ENCODE measurements at places on chromosomes 3 and 15.
A peak's percentile ranks its signal among the peaks of the same experiment; 100 is the strongest.

- no peak for DNase-seq
Measured at GRCh38 chr3:50484722-50485121, 18.7 kb downstream of the CACNA2D2 start.

GRCh38 chr3:183439515-183439914 is 11.1 kb upstream of the MCF2L2 start:
- DNase-seq = no peak

DNA sequence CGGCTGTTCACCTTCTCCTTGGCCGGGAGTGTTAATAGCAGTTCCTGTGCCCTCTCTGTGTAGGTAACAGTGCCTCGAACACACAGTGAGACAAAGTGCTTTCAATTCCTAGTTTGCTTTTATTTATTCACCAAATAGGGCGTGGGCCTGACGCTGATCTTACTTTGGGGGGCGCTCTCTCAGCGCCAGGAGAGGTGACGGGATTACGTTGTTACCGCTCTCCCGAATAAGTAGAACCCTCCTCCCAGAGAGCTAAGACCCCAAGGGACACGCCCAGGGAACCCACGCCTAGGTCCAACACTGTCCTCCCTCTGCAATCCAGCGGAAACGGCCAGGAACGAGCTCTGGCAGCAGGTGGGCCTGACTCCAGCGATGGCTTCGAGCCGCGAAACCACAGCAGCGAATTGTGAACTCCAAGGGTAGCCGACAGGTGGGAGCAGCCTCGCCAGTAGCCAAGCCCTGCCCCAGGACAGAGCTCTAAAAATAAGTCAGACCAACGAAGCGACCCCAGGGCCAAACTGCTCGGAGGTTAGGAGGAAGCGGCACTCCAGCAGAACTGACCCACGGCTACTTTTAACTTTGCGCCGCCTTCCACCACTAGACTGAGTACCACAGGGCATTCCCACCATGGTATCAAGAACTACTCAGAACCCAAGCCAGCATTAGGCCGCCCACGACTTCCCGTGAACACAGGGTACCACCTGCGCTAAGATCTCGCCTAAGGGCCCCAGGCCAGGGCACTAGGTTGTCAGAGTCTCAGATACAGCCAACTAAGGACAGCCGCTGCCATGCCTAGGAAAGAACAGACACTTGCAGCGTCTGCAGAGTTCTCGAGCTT is 1.6 kb upstream of the SIN3A start:
- peak; percentile 74 for DNase-seq

DNA sequence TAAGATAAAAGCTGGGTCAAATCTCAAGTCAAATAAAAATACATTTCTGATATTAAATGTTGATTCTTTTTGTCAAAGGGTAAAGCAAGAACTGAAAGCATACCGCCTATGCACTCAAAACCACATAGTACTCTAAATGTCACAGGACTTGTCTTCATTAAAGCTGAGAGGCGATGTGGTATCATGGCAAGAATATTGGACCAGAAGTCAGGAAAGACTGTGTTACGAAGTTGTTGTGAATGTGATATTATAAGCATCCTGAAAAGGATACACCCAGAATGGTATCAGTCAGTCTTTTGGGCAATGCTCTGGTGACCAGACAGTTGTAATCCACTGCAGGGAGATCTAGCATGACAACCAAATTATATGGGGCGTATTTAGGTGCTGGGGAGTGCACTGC is 33.8 kb downstream of the TIGIT start:
- DNase-seq = no peak

GRCh38 chr3:157122832-157123427 is 37.0 kb downstream of the CCNL1 start:
- DNase-seq = no peak

DNA sequence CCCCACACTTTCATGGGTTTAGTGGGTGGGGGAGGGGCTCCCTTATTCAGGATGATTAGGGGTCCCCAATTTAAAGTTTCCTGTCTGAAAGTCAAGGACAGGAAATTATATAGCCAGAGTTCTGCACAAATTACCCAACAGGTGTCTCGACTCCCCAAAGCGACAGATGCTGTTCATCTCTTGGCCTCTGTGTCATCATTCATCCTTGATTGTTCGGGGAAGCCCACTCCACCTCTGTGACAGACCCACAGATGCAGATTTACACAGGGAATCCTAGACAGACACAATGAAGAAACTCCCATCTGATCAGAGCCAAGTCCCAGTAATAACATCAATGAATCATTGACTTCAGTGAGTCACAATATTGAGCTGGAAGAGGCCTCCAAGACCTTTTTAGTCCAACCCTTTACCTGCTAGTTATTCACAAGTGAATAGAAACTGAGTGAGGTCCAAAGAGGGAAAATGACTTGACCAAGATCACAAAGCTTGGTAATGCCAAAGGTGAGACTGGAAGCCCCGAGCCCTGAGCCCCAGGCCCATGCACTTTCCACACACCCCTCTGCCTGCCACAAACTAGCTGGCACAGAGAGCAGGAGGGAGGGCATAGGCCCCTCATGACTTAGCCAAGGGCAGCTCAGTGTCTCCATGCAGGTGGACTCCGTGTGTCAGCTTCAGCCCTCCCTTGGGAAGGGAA is 7.9 kb upstream of the SRP14 start:
- DNase-seq = peak; percentile 74

GRCh38 chr15:93178371-93178770 is 89.4 kb upstream of the RGMA start:
- DNase-seq = no peak

DNA sequence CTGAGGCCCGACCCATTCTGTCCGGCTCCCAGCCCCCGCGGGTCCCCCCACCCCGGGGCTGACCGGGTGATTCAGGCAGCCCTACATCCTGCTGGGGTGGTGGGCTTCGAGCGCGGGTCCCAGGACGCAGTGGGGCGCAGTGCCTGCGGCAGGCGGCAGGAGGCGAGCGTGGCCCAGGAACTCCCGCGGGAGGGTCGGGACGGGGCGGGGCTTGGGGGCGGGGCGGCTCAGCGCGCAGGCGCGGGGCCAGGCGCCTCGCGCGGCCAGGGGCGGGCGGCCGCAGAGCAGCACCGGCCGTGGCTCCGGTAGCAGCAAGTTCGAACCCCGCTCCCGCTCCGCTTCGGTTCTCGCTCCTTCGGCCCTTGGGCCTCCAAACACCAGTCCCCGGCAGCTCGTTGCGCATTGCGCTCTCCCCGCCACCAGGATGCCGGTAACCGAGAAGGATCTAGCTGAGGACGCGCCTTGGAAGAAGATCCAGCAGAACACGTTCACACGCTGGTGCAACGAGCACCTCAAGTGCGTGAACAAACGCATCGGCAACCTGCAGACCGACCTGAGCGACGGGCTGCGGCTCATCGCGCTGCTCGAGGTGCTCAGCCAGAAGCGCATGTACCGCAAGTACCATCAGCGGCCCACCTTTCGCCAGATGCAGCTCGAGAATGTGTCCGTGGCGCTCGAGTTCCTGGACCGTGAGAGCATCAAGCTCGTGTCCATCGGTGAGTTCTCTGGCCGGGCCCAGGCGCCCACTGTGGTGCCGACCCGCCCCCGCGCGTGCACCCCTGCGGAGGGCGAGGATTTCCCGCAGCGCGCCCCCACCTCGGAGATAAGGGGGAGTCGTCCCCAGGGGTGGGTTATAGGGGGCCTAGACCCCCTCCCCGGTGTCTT is at the start of gene FLNB:
TSS of gene FLNB (plus strand) at position 282 of the 885 bp plus-strand sequence. CDS start at position 425, 143 bp downstream.
- DNase-seq = peak; percentile 81

DNA sequence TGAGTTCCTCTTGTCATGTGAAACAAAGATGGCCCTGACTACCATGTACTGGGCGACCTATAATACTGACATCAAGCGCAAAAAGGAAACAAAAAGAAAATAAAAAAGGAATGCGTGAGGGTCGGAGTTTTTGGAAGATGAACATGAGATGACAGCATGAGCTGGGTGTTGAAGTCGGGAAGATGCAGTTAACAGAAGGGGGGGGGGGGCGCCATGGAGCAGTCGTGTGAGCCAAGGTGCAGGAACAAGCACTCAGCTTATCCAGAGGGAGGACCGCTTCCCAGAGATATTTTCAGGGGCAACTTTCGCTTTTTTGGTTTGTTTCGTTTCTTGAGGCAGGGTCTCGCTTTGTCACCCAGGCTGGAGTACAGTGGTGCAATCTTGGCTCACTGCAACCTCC is 110.2 kb downstream of the RORA start:
- DNase-seq = no peak

- DNase-seq = no peak
Measured at GRCh38 chr3:52805270-52806039, 10.9 kb downstream of the ITIH3 start.

DNA sequence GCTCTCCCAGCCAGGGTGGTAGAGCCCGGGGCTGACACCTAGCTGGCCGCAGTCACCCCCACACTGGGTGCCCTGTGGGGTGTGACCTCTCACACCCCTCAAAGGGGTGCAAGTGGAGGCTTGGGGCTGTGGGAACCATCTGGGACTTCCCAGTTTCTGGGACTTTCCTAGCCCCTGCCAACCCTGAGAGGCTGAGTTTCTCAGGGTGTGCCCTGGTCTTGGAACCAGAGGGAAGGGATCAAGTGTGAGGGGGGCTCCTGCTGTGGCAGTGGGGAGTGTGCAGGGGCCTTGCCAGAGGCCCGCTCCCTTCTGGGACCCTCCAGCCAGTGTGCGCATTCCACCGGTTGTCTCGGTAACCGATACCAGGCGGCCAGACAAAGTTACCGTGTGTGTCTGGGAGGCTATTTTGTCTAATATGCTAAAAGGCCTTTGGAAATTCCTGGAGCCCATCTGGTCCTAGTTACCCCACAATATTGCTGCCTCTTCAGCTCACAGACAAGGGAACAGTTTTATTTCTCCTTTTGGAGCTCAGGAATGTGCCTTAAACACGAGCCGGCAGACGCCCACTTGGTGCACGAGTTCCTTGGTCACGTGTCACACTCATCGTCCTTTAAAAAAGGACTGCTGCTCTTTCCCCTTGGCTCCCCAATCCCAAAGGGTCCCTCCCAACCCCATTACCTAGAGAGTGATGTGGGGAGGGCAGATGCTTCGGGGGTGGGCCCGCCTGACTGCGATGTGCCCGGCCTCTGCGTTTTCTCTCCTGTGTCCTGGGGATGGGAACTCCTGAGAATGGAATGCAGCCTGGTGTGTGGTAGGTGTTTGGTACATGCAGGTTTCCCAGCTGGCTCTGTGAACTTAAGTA is 33.2 kb downstream of the HDAC11 start:
- no peak for DNase-seq

DNA sequence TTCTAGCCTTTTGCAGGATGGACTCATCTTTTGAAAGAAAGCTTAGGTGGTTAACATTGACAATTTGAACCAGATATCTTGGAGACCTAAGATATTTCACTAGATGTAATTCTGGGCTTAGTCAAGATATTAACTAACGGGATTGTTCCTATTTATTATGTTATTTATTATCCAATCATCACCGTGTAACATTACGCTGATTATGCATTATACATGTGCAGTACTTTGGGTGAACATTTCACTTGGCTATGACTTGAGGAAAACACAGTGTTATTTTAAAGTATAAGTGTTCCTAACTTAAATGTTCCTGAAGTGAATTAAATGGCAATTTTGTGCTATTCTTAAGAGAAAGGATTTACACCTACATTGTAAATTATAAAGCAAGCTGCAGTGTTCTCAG is 574.5 kb upstream of the KCNMB2 start:
- no peak for DNase-seq

DNA sequence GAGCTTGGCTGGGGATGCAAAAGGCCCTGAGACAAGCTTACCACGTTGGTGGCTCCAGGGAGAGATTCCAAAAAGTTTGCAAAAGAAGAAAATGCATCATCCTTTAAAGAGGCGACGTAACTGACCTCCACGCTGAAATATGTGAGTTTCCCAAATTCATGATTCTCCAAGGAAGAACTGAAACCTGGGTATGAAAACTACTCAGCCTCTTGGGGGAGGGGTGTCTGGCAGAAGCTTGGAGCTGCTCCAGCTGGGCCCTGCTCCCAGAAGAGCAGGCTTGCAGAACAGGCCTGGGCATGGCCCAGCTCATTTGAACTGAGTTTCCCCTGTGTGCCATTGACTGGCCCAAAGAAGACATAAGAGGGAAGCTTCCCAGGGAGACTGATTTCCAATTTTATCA is 20.5 kb downstream of the CPN2 start:
- DNase-seq = no peak

GRCh38 chr15:75073197-75073596 is 49.8 kb downstream of the PPCDC start:
- DNase-seq = no peak

GRCh38 chr15:80155001-80155377 is 2.2 kb downstream of the FAH start:
- DNase-seq = no peak

GRCh38 chr3:119085070-119085439 is 50.4 kb upstream of the IGSF11 start:
- DNase-seq = no peak

DNA sequence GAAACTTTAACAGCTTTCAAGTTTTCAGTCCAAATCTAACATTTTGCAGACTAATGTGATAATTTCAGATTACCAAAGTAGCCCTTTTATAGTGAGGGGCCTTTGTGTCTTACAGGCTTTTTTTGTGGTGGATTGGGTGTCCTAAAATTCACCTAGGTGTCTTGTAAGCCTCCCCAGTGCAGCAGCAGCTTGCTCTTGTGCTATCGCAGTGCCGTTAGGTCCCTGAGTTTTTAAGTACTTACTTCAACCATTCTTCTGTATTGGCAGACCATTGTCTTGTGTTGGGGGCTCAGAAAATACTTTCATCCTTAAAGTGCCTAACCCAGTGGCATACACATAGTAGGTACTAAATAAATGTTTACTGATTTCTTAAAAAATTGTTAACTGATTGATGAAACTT is 2.1 kb downstream of the PDE8A start:
- DNase-seq = no peak

DNA sequence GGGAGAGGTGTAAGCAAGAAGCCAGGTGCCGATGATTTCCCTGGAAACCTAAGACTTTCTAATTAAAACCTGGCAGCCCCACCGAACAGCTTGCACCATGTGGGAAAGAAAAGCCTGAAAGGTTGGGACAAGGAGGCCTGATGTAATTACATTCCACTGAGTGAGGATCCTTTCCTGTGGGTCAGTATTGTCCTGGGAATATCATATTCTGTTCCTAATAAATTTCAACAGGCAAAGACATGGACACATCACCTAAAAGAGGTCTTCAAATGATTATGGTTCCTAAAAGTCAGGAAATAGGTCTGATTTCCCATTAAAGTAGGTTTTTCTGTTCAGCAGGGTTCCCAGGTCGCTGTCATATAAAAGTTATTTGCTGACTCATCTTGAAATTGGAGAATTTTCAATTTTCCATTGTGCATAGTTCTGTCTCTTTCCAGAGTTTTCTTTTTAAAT is 58.5 kb downstream of the DUT start:
- DNase-seq = no peak

GRCh38 chr3:32285891-32286290 is 47.4 kb downstream of the CMTM8 start:
- no peak for DNase-seq

DNA sequence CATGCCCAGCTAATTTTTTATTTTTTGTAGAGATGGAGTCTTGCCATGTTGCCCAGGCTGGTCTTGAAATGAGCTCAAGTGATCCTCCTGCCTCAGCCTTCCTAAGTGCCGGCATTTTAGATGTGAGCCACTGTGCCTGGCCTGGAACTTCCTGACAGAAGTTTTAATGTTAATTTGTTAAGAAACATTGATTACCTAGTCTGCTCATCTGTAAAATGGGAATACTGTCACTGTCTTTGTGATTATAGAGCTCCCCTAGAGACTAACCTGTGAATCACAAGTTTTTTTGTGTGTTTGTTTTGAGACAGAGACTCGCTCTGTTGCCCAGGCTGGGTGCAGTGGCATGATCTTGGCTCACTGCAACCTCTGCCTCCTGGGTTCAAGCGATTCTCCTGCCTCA is 4.3 kb upstream of the EIF3J start:
- DNase-seq = peak; percentile 15
